Esophagus squamous epithelium (tissue), 5 donors: ENCODE measurements at places on chromosomes 7 and 10.
A peak's percentile ranks its signal among the peaks of the same experiment; 100 is the strongest.

GRCh38 chr10:73251683-73252444, 580 bp downstream of the MRPS16 start:
- DNase-seq: no peak

- no peak for DNase-seq
Measured at GRCh38 chr7:2663121-2663886, 24.7 kb upstream of the AMZ1 start.

DNA sequence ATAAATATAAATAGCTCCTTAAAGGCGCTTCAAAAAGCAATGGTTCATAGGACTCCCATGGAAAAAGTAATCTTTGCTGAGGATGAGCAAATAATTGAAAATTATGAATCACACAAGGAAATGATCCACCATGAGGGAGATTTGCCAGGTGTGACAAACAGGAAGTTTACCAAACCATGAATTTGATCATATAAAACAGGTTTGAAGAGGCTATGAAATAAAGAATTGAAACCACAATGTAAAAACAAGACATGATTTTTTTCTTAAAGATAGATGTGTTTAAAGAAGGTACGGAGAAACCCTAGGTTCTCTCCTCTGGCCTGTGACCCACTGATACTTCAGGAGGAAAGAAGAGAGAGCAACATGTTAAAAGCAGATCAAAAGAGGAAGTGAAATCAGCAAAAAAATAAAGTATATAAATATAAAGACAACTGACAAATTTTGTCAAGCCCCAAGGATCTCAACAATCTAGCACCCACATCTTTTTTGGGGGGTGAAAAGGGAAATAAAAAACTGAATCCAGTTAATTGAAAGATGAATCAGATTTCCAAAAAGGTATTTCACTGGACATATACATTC, 111.3 kb upstream of the ASAH2 start:
- DNase-seq: no peak

GRCh38 chr7:151351027-151351426, 9.4 kb downstream of the NUB1 start:
- no peak for DNase-seq

DNA sequence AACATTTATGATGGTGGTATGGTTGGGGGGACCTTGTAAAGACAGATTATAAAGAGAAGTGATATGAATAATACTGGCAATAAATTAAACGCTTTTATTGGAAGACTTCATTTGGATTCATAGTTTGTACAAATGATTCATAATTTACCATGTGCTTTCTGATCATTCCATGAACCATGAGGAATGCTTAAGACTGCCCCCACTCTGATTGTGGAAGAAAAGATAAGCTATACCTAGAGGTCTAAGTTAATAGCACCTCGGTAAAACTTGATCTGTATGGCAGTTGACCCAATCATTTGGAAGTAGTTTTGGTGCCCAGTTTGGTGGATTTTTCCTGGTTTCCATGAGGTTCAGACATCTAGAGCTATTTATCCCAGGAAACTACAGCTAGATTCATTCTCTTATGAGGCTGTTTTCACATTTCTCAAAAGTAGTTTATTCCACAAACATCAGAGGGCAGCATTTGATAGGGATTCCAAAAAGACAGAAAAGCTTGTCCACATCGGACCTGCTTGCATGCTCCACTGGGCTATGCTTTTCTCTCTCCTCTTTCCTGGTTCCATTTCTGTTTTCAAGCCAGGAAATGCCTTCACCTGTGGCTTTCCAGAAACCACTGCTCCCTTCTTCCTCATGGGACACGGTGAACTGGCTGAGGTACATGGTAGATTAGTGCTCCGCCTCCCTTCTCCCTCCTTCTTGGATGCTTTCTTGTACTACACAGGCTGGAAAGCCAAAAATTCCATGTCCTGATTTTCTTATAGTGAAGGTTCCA, 29.2 kb downstream of the TFAM start:
- no peak for DNase-seq

DNA sequence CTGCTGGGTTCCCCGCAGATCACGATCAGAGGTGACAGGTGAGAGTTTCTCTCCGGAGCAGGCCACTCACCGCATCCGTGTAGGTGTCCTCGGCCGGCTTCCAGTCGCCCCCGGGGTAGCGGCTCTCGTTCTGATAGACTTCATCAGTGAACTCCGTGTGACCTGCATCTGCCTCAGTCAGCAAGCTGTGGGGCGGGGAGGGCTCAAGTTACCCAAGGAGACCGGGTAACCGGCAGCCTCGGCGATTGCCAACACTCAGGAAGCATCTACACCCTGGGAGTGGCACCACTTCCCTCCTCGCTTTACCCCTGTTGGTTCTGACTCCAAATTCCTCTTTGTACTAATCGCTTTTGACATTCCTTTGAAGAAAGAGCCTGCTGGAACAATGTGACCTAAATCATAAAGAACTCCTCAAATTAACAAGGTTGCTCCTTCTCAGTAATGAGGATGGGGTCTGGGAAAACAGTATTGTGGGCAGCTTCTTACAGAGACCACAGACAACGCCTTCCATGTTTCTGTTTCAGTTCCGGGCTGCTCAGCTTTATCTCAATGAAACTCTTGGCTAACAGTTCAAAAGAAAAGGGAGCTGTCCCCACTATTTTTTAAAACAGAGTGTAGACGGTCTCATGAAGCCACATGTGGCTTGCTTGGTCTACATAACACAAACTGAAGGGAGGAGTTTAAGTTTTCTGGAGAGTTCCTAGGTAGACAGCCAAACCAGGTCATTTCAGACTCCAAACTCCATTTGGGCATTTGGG, 118.1 kb downstream of the MYOF start:
- DNase-seq: no peak

DNA sequence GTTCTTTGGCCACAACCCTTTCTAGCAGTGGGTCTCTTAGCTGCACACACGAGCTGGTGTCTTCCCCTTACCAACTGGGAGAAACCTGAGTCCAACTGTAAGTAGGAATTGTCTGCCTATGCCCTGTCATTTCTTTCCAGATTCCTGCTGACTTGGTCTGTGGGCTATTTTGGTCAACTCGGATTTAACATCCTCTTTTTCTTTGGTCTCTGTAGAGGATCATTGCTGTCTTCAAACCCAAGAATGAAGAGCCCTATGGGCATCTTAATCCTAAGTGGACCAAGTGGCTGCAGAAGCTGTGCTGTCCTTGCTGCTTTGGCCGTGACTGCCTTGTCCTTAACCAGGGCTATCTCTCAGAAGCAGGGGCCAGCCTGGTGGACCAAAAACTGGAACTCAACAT, 10.3 kb downstream of the PI4K2A start:
- no peak for DNase-seq

GRCh38 chr10:35882422-35883150, 240.5 kb upstream of the FZD8 start:
- no peak for DNase-seq

DNA sequence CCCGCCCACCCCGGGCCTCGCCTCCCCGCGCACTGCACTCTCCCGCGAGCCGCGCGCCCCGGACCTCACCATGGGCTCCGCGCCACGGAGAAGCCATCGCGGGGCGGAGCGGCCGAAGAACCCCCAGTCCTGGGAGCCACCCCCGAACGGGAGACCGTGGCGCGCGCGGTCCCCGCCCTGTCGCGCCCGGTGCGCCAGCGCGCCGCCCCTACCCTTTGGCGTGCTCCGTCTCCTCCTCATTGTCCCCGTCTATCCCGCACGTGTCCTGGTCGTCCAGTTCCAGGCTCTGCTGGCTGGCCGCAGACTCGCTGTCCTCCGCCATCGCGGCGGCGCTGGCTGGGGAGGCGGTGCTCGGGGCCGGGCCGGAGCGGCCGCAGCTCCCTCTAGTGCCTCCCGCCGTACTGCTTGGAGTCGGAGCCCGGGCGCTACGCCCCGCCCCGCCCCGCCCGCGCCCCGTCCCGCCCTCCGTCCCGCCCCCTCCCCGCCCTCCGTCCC, at the start of gene NMT2:
Gene NMT2, minus strand, starts transcription at position 403 of the 495 bp plus-strand sequence. Its CDS starts 81 bp downstream, at position 322.
- peak; percentile 60 for DNase-seq

GRCh38 chr10:61100887-61101286, 156.9 kb upstream of the RHOBTB1 start:
- DNase-seq: no peak

- no peak for DNase-seq
Measured at GRCh38 chr7:127704211-127704610, 52.2 kb downstream of the SND1 start.

- DNase-seq: no peak
Measured at GRCh38 chr7:45026013-45026412, 26.0 kb downstream of the CCM2 start.

DNA sequence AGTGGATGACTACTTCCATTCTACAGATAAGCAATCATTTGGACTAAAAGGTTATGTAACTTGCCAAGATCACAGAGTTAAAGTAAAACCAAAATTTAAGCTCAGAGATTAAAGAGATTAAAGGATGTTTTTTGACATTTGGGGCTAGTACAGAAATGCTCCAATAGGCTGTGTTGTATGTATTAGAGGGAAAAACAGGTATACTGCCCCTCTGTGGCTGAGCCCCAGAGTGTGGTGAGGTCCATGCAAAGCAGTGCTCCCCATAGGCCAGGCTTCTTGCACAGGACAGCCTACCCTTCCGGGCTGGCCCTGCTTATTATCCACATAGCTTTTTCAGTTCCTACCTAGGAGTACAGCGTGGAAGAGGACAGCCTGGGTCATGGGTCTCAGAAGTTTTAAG, 322.8 kb downstream of the POM121L12 start:
- no peak for DNase-seq

GRCh38 chr7:13240349-13240748, 552.9 kb downstream of the ARL4A start:
- no peak for DNase-seq

- DNase-seq: no peak
Measured at GRCh38 chr10:12327074-12327473, 22.3 kb upstream of the CAMK1D start.

GRCh38 chr7:142797391-142798377, 26.9 kb downstream of the PRSS2 start:
- no peak for DNase-seq

GRCh38 chr10:692682-693351, 3.3 kb upstream of the DIP2C start:
- no peak for DNase-seq

DNA sequence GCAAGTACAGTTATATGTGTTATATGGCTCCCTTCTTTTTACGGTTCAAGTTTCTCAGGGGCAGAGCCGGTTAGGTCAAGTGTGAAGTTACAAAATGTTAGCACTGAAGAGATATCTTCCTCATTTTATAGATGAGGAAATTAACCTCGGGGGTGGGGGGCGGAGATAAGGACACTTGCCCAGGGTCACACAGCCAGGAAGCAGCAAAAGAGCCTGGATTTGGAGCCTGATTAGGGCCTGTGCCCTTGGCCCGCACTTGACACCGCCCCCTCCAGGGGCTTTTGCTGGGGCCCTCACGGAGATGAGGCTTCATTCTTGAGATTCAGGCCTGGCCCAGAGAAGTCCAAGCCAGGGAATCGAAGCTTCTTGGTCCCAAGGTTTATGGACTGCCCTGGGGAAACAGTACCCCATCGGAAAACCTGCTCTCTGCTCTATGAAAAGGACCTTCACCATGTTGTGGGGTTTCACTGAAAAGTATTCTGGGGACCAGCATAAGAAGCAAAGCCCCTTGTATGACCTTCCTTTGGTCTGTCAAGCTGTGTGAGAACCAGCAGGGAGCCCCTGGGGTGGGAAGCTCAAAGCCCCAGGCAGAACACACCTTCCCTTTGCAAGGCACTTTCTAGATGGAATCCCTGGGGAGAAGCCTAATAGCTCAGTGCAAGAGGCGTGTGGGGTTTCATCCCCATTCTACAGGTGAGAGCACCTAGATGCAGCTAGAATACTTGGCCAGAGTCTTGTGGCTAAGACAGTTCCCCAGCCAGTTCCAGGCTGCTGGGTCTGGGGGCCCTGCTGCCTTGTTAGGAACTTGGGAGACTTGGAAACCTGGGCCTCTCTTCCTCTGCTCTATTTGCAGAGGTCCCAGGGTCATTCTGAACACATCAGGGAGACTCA, 21.9 kb downstream of the UNC5B start:
- no peak for DNase-seq

- DNase-seq: no peak
Measured at GRCh38 chr7:96728139-96728538, 18.5 kb upstream of the SEM1 start.

GRCh38 chr10:88413412-88413811, 169.7 kb downstream of the RNLS start:
- DNase-seq: no peak

- DNase-seq: no peak
Measured at GRCh38 chr7:1769286-1770200, 99.5 kb downstream of the ELFN1 start.

GRCh38 chr7:110534241-110534931, 556.5 kb upstream of the LRRN3 start:
- DNase-seq: no peak
